ENCODE measurements at places on chromosomes 4 and X.

GRCh38 chr4:114311787-114312186 is 286.8 kb upstream of the UGT8 start:
- DNase-seq = no peak

- DNase-seq = no peak
These were observed 166.1 kb downstream of the TENM3 start for GRCh38 chr4:182409271-182409670.

DNA sequence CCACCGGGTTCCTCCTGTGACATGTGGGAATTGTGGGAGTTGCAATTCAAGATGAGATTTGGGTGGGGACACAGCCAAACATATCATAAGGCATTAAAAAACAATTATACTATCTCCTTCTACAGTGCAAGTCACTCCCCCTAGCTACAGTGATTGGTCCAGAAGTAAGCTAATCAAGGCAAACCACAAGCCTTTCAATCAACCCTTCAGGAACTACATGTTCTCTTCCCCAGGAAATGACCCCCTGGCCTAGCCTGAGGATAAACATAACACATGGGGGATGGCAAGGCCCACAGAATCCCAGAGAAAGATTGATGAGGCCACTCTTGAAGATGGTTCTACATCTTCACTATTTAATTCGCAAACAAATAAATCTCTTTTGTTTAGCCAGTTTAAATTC is 25.2 kb upstream of the FAM241A start:
- no peak for DNase-seq

GRCh38 chr4:122882857-122883735 is 39.3 kb downstream of the NUDT6 start:
- DNase-seq = no peak

Data from nucleus accumbens (tissue), 56 donors.